ENCODE measurements at places on chromosomes 11 and 22.

DNA sequence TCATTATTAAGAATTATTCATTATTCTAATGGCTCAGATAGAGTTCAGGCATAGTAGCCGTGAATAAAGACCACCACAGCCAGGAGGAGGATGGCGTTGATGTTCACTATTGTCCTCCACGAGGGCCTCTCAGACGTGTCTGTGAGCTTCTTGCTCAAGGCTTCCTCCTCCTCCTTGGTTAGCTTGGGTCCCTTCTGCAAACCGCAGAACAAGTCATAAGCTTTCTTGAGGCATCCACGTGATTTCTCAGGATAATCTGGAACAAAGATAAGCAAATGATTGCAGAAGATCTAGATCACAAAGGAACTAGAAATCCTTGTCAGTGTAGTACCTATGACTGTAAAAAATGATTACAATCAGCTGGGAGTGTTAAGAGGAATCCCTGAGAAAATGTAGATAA is 13.6 kb upstream of the RFPL2 start:
- peak; percentile 18 for DNase-seq

DNA sequence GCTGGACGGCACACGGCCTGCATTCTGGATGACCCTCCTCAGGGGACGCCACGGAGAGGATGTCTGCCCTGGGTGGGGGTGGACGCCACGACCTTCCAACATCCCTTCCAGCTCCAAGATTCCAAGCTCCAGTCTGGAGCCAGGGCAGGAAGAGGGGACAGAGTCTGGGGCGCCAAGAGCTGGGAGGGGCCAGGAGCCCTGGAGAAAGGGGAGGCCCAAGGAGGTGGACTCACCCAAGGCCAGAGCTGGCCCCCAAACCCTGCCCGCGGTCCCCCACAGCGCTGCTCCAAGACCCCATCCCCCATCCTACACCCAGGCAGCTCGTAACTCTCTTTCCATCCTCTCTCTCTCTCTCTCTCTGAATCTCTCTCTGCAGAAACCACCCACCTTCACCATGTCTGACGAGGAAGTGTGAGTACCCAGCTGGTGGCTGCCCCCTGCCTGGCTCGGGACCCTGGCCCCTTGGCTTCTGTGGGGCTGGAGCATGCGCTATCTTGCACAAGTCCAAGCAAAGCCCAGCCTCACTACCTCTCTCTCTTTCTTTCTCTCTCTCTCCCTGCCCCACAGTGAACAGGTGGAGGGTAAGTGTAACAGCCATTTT is 3.1 kb downstream of the TNNT3 start:
- no peak for DNase-seq

DNA sequence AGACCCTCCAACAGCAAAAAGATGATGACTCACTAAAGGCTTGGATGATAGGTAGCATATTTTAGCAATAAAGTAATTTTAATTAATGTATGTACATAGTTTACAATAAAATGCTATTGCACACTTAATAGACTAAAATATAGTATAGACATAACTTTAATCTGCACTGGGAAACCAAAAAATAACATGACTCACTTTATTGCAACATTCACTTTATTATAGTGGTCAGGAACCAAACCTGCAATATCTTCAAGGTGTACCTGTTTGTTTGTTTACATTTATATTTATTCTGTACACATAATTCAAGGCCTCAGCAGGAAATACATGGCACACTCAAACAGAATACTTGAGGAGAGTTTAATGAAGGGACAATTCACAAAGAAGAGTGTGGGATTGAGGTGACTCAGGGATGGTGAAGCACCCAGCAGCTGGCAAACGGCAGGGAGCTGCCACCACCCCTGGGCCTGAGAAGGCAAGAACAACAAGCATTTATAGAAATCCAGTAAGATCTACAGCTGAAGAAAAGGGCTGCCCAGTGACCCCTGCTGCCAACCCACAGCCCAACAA is 51.5 kb upstream of the POU2AF2 start:
- no peak for DNase-seq

DNA sequence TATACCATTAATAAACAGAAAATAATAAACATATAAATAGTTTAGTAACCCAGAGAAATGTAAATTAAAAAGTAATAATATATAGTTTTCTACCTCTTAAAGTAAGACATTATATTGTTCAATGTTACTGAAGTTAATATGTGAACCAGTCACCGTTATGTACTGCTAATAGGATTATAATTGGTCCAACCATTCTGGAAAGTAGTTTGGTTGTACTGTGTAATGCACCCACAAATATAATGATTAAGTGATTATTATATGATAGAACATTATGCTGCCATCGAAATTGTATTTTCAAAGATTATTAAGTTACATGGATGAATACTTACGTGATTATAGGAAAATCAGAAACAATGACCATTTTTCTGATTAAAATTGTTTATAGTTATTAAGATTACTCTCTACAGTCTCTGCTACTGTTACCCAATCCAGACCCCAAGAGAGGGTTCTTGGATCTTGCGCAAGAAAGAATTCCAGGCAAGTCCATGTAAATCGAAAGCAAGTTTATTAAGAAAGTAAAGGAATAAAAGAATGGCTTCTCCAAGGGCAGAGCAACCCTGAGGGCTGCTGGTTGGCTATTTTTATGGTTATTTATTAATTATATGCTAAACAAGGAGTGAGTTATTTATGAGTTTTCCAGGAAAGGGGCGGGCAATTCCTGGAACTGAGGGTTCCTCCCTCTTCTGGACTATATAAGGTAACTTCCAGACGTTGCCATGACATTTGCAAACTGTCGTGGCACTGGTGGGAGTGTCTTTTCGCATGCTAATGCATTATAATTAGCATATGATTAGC is 50.1 kb downstream of the ACER3 start:
- DNase-seq = peak; percentile 73

DNA sequence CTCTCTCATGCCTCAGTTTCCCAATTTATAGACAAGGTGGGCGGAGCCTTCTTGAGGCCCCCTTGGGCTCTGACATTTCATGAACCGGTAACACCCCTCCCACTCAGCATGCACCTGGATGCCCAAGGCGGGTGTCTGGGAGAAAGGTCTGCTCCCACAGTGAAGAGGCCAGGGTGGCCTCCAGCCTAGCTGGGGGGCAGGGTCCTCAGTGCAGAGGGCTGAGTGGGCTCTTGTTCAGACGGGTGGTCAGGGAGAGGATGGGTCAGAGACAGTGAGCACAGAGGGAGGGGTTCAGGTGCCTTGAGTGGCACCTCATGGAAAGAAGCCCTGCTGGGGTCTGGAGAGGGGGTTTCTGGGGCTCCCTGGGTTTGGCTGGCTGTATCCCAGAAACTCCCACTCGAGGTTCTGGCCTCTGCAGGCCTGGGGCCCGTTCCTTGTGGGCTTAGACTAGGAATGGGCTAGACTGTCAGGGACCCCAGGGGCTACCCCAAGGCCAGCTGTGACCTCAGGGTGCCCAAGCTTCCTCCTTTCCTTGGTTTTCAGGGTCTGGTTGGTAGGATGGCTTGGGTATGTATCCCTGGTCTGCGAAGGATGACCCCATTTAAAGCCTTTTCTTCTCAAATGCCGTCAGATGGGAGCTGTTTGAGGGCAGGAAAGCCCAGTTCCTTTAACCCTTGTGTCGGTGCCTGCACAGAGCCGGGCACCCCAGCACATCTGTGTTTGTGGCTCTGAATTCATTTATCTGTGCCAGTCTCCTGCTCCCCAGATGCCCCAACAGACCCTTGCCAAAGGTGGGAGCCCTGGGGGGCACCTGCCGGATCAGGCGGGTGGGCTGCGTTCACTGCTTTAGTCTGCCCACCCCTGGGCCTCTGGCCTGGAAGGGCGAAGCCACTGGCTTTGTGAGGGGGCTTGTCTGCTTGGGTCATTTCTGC is 1.2 kb downstream of the SYNGR1 start:
- no peak for DNase-seq

DNA sequence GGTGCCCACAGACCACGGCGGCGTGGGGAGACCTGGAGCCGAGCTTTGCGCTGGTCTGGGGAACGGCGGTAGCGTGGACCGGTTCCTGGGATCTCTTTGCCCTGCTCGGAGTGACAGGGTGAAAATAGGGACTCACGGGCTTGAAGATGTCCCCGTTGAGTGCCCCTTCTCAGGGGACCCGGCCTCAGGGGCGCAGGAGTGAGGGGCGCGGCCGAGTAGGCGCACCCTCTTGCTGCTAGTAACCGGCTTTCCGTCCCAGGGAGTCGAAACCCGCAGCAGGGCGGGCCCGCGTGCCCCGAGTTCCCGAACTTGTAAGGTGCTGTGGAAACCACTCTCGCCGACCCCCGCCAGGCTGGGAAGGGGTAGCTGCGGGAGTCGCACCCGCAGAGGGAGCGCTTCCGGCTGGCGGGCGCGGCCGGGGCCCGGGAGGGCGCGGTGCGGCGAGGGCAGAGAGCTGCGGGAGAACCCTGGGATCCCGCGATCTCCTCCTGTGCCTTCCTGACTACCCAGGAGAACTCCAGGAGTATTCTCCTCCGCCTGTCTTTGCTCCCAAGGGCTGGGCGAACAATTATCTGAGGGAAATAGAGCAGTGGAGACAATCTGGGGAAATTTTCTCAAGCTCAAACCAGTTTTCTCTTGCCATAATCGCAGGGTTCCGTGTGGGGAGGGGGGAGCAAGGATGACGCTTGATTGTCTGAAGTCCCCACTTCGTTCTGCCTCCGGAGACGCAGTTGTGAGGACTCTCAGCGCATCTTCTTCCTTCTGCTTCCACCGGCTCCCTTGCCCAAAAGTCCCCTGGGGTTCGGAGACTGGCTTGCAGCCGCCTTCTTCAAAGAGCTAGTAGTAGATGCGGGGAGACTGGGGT is 666 bp downstream of the NELL1 start:
- no peak for DNase-seq

DNA sequence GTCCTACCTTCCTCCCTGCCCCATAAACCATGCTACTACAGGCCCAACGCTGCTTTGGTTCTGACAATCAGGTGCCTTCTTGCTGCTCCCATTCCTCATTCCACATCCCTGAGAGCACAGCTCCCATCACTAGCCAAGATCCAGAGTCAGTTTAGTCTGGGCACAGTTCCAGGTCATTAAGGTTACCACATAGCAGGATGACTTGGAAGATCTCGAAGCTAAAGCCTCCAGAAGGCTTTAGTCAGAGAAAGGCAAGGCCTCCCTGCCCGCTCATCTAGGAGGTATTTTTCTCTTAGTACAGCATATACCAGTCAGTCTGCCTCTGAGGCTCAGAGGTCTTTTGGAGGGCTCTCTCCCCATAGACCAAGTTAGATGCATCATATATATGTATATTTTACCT is 30.3 kb downstream of the TRIM66 start:
- no peak for DNase-seq

DNA sequence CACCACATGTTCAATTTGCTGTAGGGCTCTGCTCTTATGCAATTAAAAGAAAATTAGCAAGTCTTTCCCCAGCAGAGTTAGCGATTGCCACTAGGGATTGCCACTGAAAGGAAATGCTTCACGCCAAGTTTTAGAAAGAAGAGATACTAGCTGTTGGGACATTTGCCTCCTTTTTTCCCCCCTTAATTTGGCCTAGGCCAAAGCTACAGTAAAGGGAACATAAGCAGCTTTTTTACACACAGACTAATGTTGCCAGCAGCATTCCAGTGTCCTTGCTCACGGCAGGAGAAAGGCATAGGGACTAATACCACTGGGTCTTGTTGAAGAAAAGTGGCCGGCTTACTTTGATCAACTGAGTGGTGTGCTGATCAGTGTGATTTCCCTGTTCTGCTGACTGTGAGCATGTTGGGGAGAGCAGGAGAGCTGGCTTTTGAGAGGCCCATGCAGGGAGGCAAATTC is 71.2 kb downstream of the PHF21A start:
- no peak for DNase-seq

DNA sequence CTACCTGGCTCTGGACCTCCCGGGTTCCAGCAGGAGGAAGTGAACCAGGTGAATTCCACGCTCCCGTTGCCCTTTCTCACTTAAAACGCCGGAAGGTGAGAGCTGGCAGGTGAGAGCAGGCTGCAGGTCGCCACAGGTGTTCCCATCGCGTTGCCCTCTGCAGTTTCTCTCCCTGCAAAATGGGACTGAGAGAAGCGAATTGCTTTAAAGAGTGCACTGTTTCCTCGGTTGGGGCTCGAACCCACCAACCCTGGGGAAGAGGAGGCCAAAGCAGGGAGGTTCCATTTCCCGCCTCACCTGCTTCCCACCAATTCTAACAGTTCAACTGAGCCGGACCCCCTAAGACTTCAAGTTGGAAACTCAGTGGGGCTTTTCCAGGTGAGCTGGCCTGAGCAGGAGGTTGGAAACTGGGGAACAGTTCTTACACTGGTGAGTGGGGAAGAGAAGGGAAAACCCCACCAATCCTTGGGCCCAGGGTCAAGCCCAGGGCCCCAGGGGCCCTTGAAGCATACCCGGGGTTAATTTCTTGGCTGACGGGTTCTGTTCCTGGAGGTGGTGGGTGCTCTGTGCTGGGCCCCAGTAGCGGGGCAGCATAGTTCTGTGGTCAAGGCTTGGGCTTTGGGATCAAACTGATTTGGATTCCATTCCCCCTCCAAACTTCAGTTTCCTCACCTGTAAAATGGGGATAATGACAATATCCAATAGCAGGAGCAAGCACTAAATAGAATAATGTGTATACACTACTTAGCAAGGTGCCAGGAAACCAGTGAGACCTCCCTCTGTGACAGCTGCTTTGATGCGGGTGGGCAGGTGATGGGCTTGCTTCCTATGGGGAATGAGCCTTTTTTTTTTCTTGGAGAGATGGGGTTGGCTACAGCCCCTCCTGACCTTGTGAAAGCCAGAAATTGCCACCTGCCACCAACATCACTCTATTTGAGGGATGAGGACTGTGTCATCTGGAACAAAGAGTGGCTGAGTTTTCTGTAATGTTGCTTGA is 788 bp downstream of the CD82 start:
- no peak for DNase-seq

DNA sequence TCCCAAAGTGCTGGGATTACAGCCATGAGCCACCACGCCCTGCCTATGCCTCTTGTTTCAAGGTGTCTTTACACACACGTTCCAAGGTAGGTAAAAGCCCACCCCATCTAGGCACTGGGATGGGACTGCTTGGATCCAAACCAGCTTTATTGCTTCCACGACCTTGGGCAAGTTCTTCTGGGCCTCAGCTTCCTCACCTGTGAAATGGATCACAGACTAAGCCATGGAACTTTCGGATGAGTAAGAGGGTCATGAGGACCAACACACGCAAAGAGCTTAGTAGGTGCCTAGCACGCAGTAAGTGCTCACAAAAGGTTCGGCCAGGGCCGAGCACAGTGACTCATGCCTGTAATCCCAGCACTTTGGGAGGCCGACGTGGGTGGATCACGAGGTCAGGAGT is 15.6 kb downstream of the RHOD start:
- no peak for DNase-seq

GRCh38 chr11:116099541-116099940 is 595.3 kb upstream of the CADM1 start:
- DNase-seq = no peak

DNA sequence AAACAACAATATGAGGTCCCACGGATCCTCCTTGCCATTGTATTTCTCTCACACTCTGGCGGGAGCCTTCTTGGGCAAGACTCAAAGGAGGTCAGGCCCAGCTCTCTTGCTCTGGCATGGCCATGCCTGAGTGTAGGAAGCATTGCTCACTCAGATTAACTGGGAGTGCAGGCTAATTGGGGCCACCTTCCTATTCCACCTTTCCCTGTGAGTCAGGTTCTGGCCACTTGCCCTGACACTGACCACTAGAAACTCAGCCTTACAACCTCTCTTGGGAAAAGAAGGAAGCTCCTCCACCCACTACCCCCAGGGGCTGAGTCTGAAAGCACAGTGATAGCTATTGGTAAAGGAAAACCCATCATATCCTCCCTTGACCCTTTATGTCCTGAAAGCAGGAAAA is 121.8 kb upstream of the NTM start:
- DNase-seq = no peak

Data from OCI-M1 (cell line).